NCI-H2171 (cell line): ENCODE measurements at places on chromosomes 3 and 15.
A peak's percentile ranks its signal among the peaks of the same experiment; 100 is the strongest.

DNA sequence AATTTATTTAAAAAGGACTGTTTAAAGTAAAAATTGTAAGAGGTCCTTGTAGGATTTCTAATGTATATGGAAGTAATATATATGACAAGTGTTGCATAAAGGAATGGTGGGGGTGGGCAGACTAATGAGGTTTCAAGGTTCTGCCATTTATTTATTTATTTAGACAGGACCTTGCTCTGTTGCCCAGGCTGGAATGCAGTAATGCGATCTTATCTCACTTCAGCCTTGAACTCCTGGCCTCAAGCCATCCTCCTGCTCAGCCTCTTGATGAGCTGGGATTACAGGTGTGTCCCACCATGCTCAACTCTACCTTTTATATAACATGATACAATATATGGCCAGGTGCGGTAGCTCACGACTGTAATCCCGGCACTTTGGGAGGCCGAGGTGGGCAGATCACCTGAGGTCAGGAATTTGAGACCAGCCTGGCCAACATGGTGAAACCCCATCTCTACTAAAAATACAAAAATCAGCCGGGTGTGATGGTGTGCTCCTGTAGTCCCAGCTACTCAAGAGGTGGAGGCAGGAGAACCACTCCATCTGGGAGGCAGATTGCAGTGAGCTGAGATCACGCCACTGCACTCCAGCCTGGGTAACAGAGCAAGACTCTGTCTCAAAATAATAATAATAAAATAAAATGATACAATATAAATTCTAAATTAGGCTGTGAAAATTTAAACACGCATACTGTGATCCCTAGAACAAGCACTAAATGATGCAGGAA, 33.8 kb upstream of the IGF2BP2 start:
- no peak for DNase-seq

- no peak for DNase-seq
Observed at GRCh38 chr15:55649058-55649423, 60.9 kb upstream of the PYGO1 start.

DNA sequence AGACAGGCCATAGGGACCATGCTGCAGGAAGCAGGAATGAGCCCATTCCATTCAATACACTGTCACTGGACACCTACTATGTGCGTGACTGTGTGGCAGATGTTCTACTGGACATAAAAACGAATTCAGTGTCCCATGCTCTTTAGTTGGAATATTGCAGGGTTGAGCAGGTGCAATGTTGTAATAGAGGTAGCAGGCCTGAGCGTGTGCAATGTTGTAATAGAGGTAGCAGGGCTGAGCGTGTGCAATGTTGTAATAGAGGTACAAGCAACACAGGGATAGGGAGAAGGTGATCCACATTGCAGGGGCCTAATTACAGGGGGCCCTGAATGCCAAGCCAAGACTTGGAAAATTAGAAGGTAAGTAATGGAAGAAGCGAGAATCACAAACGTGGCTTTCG, 261.4 kb upstream of the HES1 start:
- DNase-seq: no peak

DNA sequence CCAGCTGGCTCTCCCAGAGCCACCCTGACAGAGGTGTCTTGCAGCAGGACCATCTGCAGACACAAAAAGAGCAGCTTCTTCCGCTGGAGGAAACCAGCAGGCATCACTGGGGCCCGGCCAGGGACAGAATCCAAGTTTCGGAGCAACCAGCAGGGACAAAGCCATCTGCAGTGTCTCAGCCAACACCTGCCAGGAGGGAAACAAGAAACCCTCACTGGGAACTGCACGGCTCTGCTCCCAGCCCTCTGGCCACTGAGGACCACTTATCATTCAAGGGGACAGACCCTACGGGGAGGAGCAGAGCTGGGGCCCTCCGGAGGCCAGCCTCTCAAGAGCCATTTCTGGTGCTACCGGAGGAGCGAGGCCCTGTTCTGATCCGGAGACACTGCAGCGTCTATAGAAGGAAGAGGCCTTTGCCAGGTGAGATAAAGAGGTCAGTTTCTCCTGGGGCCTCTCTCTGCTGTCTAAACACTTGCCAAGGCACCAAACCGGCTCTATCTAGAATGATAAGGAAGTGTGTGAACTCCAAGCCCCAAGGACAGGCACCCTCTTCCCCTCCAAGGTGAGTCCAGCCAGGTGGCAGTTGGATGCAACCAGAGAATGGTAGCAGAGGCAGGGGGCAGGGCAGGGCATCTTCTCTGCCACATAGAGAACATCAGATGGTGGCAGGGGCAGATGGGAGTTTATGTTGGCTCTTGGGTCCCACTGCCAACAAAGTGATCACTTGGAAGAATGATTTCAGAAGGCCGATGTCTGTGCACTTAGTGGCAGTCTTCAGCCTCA, 89.0 kb downstream of the CHSY1 start:
- DNase-seq: peak; percentile 73

GRCh38 chr3:177838766-177839350, 641.6 kb upstream of the TBL1XR1 start:
- no peak for DNase-seq

- DNase-seq: no peak
Observed at GRCh38 chr3:27639271-27639670, 82.9 kb downstream of the EOMES start.

DNA sequence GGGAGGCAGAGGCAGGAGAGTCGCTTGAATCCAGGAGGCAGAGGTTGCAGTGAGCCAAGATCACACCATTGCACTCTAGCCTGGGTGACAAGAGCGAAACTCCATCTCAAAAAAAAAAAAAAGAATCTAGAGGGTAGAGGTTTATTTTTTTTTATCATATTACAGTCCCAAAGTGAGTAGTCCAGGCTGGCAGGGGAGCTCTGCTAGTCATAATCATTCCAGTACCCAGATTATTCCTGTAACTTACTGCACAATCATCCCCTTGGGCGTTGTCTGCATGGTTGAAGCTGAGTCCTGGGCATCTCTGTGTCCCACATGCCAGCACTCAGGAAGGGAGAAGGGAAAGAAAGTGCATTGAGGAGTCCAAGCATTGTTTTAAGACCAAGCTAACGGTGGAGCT, 8.5 kb downstream of the CRELD1 start:
- no peak for DNase-seq

- no peak for DNase-seq
Observed at GRCh38 chr15:57824186-57824585, 117.7 kb downstream of the POLR2M start.

- DNase-seq: no peak
Observed at GRCh38 chr15:74182131-74182530, 8.6 kb downstream of the ISLR start.

DNA sequence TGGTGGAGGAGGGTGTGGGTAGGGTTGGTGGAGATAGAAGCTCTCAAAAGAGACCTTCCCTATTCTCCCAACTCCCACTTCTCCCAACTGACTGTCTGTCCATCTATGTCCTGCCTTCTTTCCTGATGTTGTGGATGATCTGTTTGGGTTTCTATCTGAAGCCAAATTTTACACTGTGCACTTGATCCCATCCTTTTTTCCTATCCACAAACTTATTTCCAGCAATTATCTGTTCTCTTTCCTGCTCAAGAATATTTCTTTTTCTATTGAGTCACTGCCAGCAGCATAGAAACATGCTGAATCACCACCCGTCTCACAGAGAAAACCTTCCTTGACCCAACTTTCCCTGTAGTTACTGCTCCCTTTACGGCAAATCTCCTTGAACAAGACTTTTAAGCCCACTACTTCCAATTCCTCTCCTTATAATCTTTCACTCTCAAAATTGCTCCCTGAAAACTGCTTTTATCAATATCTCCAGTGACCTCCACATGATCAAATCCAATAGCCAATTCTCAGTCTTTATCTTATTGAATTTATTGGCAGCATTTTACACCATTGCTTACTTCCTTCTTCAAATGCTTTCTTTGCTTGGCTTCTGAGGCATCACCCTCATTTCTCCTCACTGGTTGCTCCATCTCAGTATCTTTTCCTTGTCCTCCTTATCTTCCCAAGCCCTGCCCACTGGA, 141.2 kb upstream of the SLC7A14 start:
- DNase-seq: no peak

DNA sequence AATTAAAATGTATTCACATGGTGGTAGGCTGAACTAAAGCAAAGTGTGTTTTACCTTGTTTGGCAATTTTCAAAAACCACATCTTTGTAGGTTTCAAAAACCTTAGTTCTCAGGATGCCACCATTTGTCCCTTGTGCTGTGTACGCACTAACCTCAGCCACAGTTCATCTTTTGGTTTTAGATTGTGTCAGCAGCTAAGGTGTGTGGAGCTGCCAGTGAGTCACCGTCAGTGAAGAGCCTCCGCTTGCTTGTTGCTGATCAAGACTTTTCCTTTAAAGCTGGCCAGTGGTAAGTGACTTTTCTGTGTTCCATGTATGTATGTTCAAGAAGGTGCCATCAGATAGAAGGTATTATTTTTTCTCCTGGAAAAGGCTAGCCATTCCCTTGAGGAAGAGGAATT, 21.1 kb downstream of the OXNAD1 start:
- no peak for DNase-seq

DNA sequence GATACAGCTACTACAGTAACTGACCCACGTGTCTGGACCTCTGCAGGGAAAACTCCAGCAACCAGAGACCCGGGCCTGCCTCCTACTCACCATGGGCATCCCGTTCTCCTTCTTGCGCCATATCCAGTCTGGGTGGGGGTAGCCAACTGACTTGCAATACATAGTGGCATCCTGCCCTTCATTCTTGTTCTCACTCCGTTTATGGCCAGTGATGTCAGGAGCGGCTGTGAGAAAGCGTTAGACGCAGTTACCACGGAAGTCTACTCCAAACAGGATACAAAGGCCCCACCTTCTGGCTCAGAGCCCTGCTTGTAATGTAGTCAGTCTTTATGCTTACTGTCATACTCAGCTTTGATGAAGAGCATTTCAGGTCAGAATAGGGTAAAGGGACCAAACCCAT, 59.6 kb downstream of the NPTN start:
- DNase-seq: no peak

DNA sequence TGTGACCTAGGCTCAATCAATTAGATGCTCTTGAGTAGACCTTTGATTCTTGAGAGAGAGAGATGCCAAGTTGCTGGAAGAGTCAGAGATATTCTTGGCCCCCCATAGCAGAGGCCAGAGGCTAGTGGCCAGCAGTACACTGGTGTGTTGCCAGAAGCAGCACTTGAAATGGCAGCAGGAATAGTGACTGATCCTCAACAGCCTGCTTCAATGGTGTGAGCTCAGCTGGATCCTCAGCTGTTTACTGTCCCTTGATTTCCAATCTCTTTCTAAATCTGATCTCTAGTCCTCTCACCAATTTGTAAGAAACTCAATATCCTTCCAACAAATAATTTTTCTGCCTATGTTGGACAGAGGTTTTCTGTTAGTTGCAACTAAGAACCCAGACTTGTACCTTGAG, 170.3 kb upstream of the CCDC54 start:
- no peak for DNase-seq

GRCh38 chr3:140848666-140849065, 93.0 kb upstream of the SLC25A36 start:
- no peak for DNase-seq

- DNase-seq: no peak
Observed at GRCh38 chr3:160124224-160124623, 101.0 kb upstream of the C3orf80 start.

DNA sequence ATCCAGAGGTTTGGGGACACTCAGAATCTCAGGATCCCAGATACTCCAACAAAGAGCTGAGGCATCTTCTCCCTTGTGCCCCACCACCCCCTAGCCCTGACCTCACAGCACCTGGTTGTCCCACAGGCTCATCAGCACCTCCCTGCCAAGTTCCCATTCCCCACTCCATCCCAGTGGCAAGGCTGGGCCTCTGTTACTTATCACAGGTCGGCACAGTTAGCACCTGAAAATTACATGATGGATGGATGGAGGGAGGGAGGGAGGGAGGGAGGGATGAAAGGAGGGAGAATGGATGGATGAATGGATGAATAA, 12.8 kb downstream of the MYL3 start:
- no peak for DNase-seq

- DNase-seq: peak; percentile 72
Observed at GRCh38 chr15:77578641-77579372, 53.9 kb downstream of the LINGO1 start.

DNA sequence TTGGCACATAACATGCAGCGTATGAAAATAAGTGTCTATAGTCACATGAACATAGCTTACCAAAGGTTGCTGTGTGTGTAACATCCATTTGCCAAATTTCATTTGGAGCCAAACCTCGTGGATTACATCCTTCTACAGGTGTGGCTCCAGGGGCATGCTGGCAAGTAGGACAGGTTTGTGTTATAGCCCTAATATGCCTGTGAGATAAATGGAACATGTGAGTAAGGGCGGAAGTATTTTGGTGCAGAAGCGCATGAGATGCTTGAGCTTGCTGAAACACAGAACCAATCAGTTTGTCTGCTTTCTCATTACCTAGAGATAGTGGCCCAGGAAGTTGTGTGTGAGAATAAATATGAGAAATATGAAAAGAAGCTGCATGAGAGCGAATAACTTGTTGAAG, 21.8 kb upstream of the XCR1 start:
- no peak for DNase-seq
